ENCODE measurements at places on chromosomes 11 and 22. TPM values are rescaled to one million over a fixed set of nuclear protein-coding genes. Genes with fewer than 3 reads are reported as not detected.

Gene MFRP
- not detected for total RNA-seq

- H3K27ac ChIP-seq: no peak overlapping the region
- H3K4me1 ChIP-seq: no peaks in the 10 kb centered on the region
- no peaks in the 10 kb centered on the region for H3K27me3 ChIP-seq
- no peaks in the 10 kb centered on the region for H3K36me3 ChIP-seq
These were observed 12.7 kb upstream of the OR8K1 start for GRCh38 chr11:56333156-56333555.

Gene CCDC73
- not detected for total RNA-seq

DNA sequence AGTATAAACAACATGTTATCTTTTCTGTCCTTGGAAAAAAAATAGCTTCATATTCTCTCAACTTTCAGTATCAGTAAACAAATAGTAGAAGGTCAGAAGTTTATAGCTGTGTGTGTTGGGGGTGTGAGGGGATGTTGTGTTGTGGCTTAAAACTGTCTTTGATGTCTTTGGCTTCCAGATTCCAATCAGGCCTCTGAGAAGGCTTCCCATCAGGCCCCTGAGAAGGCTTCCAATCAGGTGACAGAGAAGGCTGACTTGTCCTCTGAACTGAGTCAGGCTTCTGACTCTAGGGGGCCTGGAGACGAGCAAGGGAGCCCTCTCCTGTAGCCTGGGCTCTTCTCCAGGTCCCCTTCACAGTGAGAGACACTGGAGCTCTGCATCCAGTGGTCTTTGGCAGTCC lies 9.3 kb downstream of the MTFP1 start:
- peak overlapping the region; percentile 58 for H3K27ac ChIP-seq
- peak overlapping the region; percentile 1 for H3K4me3 ChIP-seq

DNA sequence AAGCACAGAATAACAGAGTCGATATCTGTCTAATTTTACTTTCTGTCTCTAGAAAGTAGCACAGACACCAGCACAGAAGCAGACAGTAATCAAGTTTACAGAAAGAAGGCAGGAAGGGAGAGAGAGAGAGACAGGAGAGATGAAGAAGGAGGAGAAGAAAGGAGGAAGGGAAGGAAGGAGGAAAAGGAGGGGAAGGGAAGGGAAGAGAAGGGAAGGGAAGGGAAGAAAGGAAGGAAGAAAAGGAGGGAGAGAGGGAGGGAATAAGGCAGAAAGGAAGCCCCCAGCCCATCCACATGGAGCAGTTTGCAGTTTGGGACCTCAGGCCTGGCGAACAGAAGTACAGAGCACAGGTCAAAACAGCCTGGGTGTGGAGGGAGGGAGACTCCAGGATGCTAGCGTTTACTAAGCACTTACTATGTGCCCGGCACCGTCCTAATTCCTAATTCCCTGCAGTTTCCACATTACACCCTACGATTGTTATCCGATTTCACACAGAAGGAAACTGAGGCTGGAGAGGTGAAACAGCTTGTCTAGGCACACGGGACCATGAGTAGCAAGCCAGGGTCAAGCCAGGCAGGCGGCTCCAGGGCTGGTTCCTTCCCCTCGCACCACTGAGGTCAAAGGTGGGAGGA lies 46.0 kb upstream of the WNT7B start:
- no peaks in the 10 kb centered on the region for H3K4me1 ChIP-seq
- H3K4me3 ChIP-seq: no peak overlapping the region
- H3K36me3 ChIP-seq: no peaks in the 10 kb centered on the region
- H3K27ac ChIP-seq: no peak overlapping the region

DNA sequence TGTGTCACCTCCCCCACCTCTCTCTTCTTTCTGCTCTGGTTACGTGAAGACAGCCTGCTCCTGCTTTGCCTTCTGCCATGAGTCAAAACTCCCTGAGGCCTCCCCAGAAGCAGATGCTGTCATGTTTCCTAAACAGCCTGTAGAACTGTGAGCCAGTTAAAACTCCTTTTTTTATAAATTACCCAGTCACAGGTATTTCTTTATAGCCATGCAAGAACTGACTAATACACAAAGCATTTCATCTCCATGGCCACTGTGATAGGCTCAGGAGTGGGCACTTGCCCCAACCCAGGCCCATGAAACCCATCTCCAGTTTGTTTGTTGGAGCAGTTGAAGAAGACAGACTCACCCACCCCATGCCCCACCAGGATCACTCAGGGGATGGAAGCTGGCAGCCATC lies 253.3 kb upstream of the ISX start:
- no peaks in the 10 kb centered on the region for H3K36me3 ChIP-seq
- H3K4me1 ChIP-seq: no peaks in the 10 kb centered on the region

Gene LDHAL6A
- not detected for total RNA-seq

- no peaks in the 10 kb centered on the region for H3K36me3 ChIP-seq
- no peaks in the 10 kb centered on the region for H3K27me3 ChIP-seq
- no peak for DNase-seq
- H3K4me3 ChIP-seq: no peak overlapping the region
- no peaks in the 10 kb centered on the region for H3K4me1 ChIP-seq
These were observed 12.4 kb upstream of the DRD2 start for GRCh38 chr11:113487622-113488021.

- H3K4me3 ChIP-seq: no peak overlapping the region
- DNase-seq: no peak
- H3K27ac ChIP-seq: no peak overlapping the region
These were observed 25.4 kb downstream of the PDGFB start for GRCh38 chr22:39219071-39220039.
